PC-3 (cell line): ENCODE measurements at places on chromosomes 3 and 15. TPM values are rescaled to one million over a fixed set of nuclear protein-coding genes. Genes with fewer than 3 reads are reported as not detected.

The RPL15 gene
- 1,500 and 1,904 TPM in 2 replicates for total RNA-seq

The SMCO1 gene
- total RNA-seq, result not detected in 2 replicates

The STRIT1 gene
- total RNA-seq, result not detected in 2 replicates

The CACNA2D3 gene
- total RNA-seq, result not detected in 2 replicates

The MORC1 gene
- not detected in 2 replicates for total RNA-seq

The PIERCE2 gene
- total RNA-seq, result 0.63 and 3.1 TPM in 2 replicates
